Pancreas (tissue), 10 donors: ENCODE measurements at places on chromosomes 4 and X. TPM values are rescaled to one million over a fixed set of nuclear protein-coding genes. Genes with fewer than 3 reads are reported as not detected.

The CFAP299 gene
- not detected for total RNA-seq

DNA sequence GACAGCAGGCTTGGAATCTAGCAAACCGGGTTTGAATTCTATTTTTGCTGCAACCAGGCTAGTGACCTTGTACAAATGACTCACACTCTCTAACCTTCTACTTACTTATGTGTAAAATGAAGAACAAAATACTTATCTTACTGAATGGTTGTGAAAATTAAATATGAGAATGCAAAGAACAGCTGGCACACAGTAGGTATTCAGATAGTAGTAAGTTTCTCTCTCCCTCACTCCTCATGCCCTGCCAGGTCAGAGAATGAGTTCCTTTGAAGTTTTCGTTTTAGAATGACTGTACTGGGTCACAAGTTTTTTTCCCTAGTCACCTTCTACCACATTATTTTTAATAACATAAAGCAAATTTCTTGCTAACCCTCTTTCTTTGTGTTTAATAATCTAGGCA lies 33.0 kb downstream of the CISD2 start:
- no peak for DNase-seq

GRCh38 chr4:121148000-121148399 lies 16.1 kb downstream of the TNIP3 start:
- DNase-seq: no peak

- no peak for DNase-seq
Measured at GRCh38 chr4:188680667-188681063, 541.4 kb downstream of the TRIML1 start.
